Right atrium auricular region (tissue), 2 donors: ENCODE measurements at places on chromosomes 12 and 14. TPM values are rescaled to one million over a fixed set of nuclear protein-coding genes. Genes with fewer than 3 reads are reported as not detected.

The PTHLH gene
- 0.63 TPM for total RNA-seq

The NUP107 gene
- 14.9 TPM for total RNA-seq

The KRT3 gene
- not detected for total RNA-seq

The PLEKHG7 gene
- total RNA-seq, result not detected

The GAS2L3 gene
- total RNA-seq, result 1.2 TPM

The GTF2A1 gene
- 17.1 TPM for total RNA-seq

The LRP1-AS gene
- not detected for total RNA-seq

The OTOGL gene
- 7.6 TPM for total RNA-seq

The B3GNT4 gene
- total RNA-seq, result not detected

The FOXN4 gene
- total RNA-seq, result not detected

The INSM2 gene
- not detected for total RNA-seq

- H3K27me3 ChIP-seq, result no peaks in the 10 kb centered on the region
- DNase-seq, result no peak
- no peak overlapping the region for H3K4me3 ChIP-seq
- no peaks in the 10 kb centered on the region for H3K36me3 ChIP-seq
These were observed 170.7 kb downstream of the ESRRB start for GRCh38 chr14:76546426-76547221.

DNA sequence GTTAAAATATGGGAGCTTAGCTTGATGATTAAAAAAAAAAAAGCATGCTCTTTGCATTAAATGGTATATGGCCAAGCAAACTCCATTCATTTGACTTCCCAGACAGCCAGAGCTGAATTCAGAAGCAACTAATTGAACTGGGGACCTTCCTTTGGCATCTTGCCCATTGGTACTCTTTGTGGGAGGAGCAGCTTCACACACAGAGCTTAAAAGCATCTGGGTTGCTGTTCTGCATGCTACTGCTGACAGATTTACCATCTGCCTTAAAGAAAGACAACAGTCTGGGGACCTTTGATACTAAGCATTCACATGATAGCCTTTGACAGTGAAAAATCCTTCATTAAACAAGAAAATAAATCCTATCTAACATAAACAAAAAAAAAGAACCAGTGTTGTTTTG is 977.9 kb downstream of the TMTC2 start:
- no peak overlapping the region for H3K4me3 ChIP-seq
- H3K27ac ChIP-seq, result no peak overlapping the region
- H3K36me3 ChIP-seq, result no peaks in the 10 kb centered on the region
- DNase-seq, result no peak

- H3K4me1 ChIP-seq, result no peaks in the 10 kb centered on the region
- no peaks in the 10 kb centered on the region for H3K36me3 ChIP-seq
- H3K4me3 ChIP-seq, result peak within 1 kb of the TSS; percentile 26
- H3K27ac ChIP-seq, result no peak within 1 kb of the TSS
These were observed at the start of gene ISM2 for GRCh38 chr14:77498120-77498979. Gene ISM2, minus strand, starts transcription at chr14:77498816. Its CDS starts 23 bp downstream, at chr14:77498793.

DNA sequence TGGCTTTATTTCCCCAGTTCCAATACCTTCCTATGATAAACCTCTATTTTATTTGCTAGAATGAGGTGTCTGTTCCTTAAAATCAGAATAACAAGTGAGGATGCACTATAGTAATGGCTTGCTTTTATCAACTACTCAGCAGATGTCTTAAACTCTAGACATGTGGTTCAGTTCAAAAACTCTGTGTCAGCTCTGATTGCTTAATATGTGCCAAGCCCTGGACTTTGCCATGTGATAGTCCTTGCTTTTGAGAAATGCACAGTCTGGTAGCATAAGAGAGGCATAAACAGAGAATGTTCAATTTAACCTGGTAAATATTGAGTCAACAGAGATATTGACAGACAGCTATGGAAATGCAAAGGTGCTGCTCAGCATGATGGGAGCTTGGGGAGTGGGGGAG is 254.8 kb downstream of the PDZRN4 start:
- no peaks in the 10 kb centered on the region for H3K36me3 ChIP-seq
- H3K27me3 ChIP-seq, result no peaks in the 10 kb centered on the region
- no peak overlapping the region for H3K27ac ChIP-seq
- no peak overlapping the region for H3K4me3 ChIP-seq
- H3K4me1 ChIP-seq, result no peaks in the 10 kb centered on the region

GRCh38 chr14:99325016-99325415 is 53.0 kb upstream of the BCL11B start:
- H3K4me3 ChIP-seq, result no peak overlapping the region
- no peaks in the 10 kb centered on the region for H3K36me3 ChIP-seq
- H3K27ac ChIP-seq, result no peak overlapping the region
- no peak for DNase-seq

DNA sequence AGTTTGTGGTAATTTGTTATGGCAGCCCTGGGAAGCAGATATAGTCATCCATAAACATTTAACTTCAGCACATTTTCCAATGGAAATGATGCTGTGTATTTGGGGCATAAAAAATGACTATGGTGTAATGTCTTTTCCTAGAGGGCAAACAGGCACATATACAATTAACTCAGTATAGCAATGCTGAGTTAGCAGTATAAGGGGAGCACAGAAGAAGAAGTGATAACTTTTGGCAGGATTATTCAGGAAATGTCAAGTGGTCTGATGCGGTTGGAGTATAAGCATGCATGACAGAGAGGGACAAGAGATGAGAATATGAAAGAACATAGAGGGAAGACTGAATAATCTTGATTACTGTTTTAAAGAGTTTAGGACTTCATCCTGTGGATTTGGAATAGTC is 55.3 kb upstream of the PRKD1 start:
- no peaks in the 10 kb centered on the region for H3K27me3 ChIP-seq
- no peak overlapping the region for H3K27ac ChIP-seq
- H3K4me3 ChIP-seq, result no peak overlapping the region
- no peak for DNase-seq

GRCh38 chr12:5051913-5052312 is 8.2 kb downstream of the KCNA5 start:
- H3K4me1 ChIP-seq, result no peaks in the 10 kb centered on the region
- H3K4me3 ChIP-seq, result no peak overlapping the region
- no peaks in the 10 kb centered on the region for H3K27me3 ChIP-seq
- H3K36me3 ChIP-seq, result no peaks in the 10 kb centered on the region
- H3K27ac ChIP-seq, result no peak overlapping the region

DNA sequence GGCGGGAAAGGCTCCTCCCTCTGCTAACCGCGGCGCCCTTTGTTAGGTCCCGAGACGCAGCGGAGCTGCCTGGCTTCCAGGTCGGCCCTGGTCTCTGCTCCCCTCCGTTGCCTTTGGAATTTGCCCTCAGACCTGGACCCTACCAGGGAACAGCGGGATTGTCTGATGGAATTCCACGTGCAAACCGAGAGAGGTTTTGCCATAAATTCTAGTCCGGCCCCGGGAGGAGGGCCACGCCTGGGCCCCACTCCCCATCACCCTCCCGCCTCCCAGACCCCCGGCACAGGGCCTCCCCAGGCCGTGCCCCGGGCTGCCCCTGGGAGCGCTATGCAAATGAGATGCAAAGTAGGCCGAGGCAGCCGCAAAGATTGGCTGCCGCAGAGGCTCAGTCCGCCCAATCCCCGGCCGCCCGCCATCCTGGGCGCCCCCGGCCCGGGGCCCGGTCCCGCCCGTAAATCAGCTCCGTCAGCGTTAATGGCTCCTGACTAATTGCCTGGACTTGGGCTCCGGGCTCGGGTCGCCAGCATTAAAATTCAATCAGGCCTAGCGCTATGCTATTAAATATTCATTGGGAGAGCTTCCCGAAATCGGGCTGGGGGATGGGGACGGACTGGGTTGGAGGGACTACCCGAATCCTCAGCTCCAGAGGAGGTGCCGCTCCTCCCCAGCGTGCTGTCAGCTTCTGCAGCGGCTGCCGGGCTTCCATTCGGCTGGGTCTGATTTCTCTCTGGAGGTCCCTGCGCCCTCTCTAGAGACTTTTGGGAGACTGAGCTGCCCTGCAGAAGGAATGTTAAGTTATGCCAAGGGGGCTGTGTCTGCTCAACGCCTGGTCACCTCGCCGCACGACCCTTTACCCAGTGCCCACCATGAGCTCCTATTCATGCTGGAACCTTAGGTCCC is 15.7 kb upstream of the FIGNL2 start:
- no peak overlapping the region for H3K27ac ChIP-seq
- no peaks in the 10 kb centered on the region for H3K4me1 ChIP-seq
- H3K27me3 ChIP-seq, result peaks cover 3% of the 10 kb centered on the region
- H3K4me3 ChIP-seq, result peak overlapping the region; percentile 43
- no peak for DNase-seq

DNA sequence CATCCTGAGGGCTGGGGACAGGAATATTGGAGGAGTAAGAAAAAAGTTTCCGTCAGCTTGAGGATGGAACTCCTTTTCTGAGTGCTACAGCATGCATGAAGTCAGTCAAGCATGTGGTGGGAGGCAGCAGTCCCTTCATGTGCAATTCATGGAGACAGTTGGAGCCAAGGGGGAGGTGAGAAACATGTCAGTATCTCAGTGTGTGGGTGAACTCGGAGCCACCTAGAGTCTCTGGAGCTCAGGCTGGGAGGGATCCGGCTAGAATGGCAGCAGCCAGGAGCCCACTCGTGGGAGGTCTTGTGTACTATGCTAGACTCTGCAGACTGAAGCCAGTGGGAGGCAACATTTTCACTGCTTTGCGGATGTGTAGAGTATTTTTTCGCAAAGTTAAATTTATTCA is 60.3 kb downstream of the AVPR1A start:
- H3K4me1 ChIP-seq, result no peaks in the 10 kb centered on the region
- DNase-seq, result no peak
- no peaks in the 10 kb centered on the region for H3K36me3 ChIP-seq
- H3K27me3 ChIP-seq, result no peaks in the 10 kb centered on the region

GRCh38 chr12:123657211-123657610 is 13.7 kb upstream of the TCTN2 start:
- no peak overlapping the region for H3K4me3 ChIP-seq
- H3K36me3 ChIP-seq, result peaks cover 9% of the 10 kb centered on the region
- DNase-seq, result no peak
- H3K27ac ChIP-seq, result no peak overlapping the region

GRCh38 chr12:106711316-106711715 is 63.2 kb upstream of the RIC8B start:
- H3K27ac ChIP-seq, result no peak overlapping the region
- no peak overlapping the region for H3K4me3 ChIP-seq
- H3K4me1 ChIP-seq, result no peaks in the 10 kb centered on the region
- H3K36me3 ChIP-seq, result no peaks in the 10 kb centered on the region

- H3K36me3 ChIP-seq, result no peaks in the 10 kb centered on the region
- no peak overlapping the region for H3K4me3 ChIP-seq
- no peak overlapping the region for H3K27ac ChIP-seq
- no peaks in the 10 kb centered on the region for H3K27me3 ChIP-seq
- H3K4me1 ChIP-seq, result no peaks in the 10 kb centered on the region
These were observed 1087.8 kb upstream of the TMEM132C start for GRCh38 chr12:127179176-127179575.

DNA sequence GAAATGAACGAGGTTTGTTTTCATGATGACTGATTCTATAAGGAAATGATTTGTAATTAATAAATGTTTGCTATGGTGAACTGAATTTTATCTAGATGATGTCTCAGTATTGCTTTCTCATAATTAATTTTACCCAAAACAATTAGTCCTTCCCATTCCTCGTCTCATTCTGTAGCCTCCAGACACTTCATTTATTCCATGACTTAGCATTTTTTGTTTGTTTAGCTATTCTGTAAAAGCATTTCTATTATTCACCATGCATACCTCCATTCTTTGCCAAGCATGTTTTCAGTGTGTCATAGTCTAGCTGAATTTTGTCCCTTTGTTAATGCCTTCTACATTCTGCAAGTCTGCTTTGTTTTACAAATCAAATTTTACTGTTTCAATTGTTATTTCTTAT is 137.4 kb upstream of the RPL10L start:
- no peak overlapping the region for H3K4me3 ChIP-seq
- no peak overlapping the region for H3K27ac ChIP-seq
- H3K36me3 ChIP-seq, result no peaks in the 10 kb centered on the region
- H3K4me1 ChIP-seq, result no peaks in the 10 kb centered on the region
- no peaks in the 10 kb centered on the region for H3K27me3 ChIP-seq
- DNase-seq, result no peak

DNA sequence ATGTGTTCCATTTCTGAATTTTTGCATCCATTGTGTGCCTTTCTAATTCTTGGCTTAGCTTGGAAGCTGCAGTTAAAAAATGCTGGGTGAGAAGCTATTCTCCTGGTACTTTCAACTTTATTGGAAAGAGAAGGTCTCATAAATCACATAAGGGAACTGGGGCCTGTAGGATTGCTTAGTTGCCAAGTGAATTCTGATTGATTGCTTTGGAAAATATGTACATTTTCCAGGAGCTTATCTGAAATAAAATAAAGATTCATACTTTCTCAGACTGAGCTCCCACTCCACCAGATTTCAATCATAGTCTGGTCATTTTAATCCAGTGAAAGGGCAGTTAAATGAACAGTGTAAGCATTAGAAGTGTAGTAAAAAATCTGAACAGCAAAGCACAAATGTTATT is 50.0 kb upstream of the PRICKLE1 start:
- H3K4me3 ChIP-seq, result no peak overlapping the region
- no peak for DNase-seq
- H3K27ac ChIP-seq, result no peak overlapping the region
- no peaks in the 10 kb centered on the region for H3K4me1 ChIP-seq
- no peaks in the 10 kb centered on the region for H3K27me3 ChIP-seq

GRCh38 chr12:49794021-49794420 is 34.2 kb downstream of the NCKAP5L start:
- peaks cover 54% of the 10 kb centered on the region for H3K36me3 ChIP-seq
- no peaks in the 10 kb centered on the region for H3K27me3 ChIP-seq
- no peak for DNase-seq
- H3K27ac ChIP-seq, result no peak overlapping the region
- no peak overlapping the region for H3K4me3 ChIP-seq
- no peaks in the 10 kb centered on the region for H3K4me1 ChIP-seq

- DNase-seq, result no peak
- no peaks in the 10 kb centered on the region for H3K36me3 ChIP-seq
These were observed 817 bp upstream of the MDM1 start for GRCh38 chr12:68332728-68333630.

GRCh38 chr12:92085736-92086040 is 60.0 kb downstream of the BTG1 start:
- no peaks in the 10 kb centered on the region for H3K27me3 ChIP-seq
- H3K36me3 ChIP-seq, result no peaks in the 10 kb centered on the region
- no peak overlapping the region for H3K4me3 ChIP-seq
- H3K27ac ChIP-seq, result no peak overlapping the region

GRCh38 chr14:91890291-91890749 is 23.0 kb upstream of the TC2N start:
- DNase-seq, result no peak
- H3K4me1 ChIP-seq, result no peaks in the 10 kb centered on the region
- no peak overlapping the region for H3K4me3 ChIP-seq
- no peaks in the 10 kb centered on the region for H3K27me3 ChIP-seq
- peak overlapping the region; percentile 72 for H3K27ac ChIP-seq
